ENCODE measurements at places on chromosomes 4 and X.
A peak's percentile ranks its signal among the peaks of the same experiment; 100 is the strongest.

DNA sequence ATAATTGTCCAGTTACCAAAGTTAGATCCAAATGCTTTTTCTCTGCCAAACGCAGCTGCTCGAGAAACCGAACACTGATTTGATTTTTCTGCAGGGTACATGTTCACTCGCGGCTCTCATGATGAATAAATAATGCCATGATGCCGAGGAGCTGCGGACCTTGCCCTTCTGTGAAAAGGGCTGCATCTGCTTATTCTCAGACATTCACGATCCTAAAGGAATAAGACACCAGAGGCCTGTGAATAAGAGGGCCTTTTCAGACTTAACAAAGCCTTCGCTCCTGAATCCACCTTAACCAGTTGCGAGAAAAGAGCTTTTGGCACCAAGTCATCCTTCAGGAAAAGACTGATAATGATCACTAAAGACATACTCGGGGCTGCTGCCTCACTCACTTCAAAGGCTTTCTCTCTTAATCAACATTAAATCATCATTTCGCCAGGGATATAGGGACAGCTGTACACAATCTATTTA is 147.5 kb downstream of the FBXO8 start:
- peak; percentile 57 for DNase-seq
- no peaks in the 10 kb centered on the region for H3K27me3 ChIP-seq
- H3K4me1 ChIP-seq: peaks cover 38% of the 10 kb centered on the region
- H3K4me3 ChIP-seq: peak overlapping the region; percentile 42
- H3K36me3 ChIP-seq: no peaks in the 10 kb centered on the region

- peak overlapping the region; percentile 49 for H3K4me3 ChIP-seq
- no peak overlapping the region for H3K27ac ChIP-seq
- peaks cover 9% of the 10 kb centered on the region for H3K27me3 ChIP-seq
- DNase-seq: no peak
- 0 out of 2 replicates have a peak, but pooled peaks cover 4% of the 10 kb centered on the region for H3K4me1 ChIP-seq
- peaks cover 3% of the 10 kb centered on the region for H3K36me3 ChIP-seq
Observed at GRCh38 chrX:47649271-47649670, 1.1 kb downstream of the ELK1 start.

DNA sequence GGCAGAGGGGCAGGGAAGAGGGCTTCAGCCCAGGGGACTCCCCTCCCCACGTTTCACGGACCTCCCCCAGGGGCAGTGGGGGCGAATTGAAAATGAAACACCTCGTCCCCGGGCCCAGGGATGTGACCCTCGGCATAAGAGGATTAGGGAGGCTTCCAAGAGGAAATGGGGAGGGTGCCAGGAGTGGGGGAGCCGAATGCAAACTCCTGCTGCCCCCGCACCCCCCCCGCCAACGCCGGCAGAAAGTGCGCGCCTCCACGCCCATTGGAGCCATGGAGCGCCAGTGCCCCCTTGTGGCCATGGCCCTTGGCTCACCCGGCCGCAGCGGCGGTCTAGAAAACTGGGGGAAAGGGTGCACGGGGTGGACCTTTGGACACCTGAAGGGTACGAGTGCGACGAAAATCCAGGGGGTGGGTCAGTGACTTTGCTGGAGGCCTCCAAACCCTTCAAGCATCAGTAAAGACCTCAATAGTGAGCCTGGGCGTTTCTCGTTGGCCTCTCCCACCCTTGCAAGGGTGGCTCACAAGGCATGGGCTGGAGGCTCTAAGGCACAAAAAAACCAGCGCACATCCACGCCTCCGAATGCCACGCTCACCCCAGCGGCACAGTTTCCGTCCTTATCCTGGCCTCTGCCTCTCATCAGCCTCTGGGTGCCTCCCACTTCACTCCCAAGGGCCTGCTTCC is 120.8 kb upstream of the PJA1 start:
- peak; percentile 87 for DNase-seq
- no peak overlapping the region for H3K27ac ChIP-seq
- H3K4me3 ChIP-seq: peak overlapping the region; percentile 41
- no peaks in the 10 kb centered on the region for H3K36me3 ChIP-seq
- no peaks in the 10 kb centered on the region for H3K4me1 ChIP-seq
- peaks cover 10% of the 10 kb centered on the region for H3K27me3 ChIP-seq

DNA sequence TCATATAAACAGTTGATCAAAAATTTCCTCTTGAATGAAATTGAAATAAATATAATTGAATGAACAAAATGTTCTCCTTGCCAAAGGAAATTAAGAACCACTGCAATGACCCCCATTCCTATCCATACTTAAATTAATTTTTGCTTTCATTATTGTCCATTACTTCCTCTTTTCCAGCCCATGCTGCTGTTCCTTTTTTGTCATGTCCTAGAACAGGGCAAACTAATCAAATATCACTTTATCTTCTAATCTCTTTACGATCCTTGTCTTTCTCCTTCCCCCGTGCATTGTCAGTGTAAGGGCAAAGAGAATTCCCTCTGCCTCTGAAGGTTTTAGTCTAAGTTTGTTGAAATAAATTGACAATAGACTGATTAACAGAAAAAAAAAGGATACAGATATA is 203.0 kb downstream of the CENPC start:
- H3K27me3 ChIP-seq: no peaks in the 10 kb centered on the region
- H3K4me1 ChIP-seq: no peaks in the 10 kb centered on the region
- H3K4me3 ChIP-seq: no peak overlapping the region
- no peak for DNase-seq
- H3K27ac ChIP-seq: no peak overlapping the region

DNA sequence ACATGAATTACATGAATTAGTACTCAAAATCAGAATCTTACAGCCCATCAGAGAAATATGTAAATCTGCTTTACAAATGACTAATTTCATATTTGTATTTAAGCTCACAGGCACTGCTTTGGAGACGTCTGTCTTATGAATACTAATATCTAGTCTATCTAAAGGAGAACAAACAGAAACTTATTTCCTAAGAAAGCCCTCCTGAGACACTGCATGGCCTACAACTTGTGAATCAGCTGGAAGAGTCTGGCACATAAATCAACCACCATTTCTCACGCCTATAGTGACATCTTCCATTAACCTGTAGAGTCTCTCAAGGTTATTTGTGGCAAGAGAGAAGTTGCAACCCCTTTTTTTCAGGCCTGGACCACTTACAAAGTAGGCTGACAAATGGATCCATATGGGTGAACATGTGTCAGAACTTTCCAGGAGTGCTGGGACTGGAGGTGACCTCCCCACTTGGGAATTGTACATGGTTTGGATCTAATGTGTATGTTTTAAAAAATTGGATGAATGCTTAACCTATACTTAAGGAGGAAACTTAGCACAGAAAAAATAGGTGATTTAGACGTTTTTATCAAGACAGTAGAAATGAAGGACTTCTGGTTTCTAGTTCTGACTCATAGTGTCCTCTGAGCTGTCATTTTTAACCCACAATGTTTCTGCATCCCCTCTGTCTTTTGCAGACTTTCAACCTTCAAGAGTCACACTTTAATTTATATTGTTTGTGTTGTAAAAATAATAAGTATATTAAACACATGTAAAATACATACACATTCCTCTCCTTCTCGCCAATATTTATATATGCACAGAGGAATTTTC is 83.2 kb upstream of the ARHGAP24 start:
- no peaks in the 10 kb centered on the region for H3K27me3 ChIP-seq
- H3K4me3 ChIP-seq: no peak overlapping the region
- no peaks in the 10 kb centered on the region for H3K36me3 ChIP-seq
- no peak overlapping the region for H3K27ac ChIP-seq
- no peak for DNase-seq
- no peaks in the 10 kb centered on the region for H3K4me1 ChIP-seq

DNA sequence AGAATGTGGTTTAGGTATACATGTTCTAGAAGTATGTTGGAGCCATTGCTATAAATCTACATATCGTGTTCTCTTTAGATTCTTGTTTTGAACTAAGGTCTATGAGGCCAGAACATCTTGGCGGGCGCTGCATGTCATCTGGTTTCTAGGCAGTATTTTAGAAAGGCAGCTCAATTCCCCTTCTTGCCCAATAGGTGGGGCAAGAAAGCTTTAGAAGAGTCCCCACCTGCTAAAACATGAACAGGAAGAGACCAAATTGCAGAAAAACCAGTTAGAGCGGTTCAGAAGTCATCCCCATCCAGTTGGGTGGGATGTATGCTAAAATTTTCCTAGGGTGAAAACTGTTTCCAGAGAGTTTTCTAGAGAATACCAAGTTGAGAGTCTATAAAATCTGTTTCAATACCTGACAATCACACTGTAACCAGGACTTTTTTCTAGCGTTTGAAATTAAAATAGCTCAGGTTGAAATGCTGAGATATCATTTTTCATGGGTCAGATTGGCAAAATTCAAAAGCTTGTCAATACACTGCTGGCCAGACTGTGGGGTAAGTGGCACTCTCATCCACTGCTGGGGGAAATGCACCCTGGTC is 17.5 kb upstream of the SH3KBP1 start:
- no peaks in the 10 kb centered on the region for H3K4me1 ChIP-seq
- H3K27me3 ChIP-seq: peaks cover 8% of the 10 kb centered on the region
- H3K4me3 ChIP-seq: no peak overlapping the region
- no peaks in the 10 kb centered on the region for H3K36me3 ChIP-seq

DNA sequence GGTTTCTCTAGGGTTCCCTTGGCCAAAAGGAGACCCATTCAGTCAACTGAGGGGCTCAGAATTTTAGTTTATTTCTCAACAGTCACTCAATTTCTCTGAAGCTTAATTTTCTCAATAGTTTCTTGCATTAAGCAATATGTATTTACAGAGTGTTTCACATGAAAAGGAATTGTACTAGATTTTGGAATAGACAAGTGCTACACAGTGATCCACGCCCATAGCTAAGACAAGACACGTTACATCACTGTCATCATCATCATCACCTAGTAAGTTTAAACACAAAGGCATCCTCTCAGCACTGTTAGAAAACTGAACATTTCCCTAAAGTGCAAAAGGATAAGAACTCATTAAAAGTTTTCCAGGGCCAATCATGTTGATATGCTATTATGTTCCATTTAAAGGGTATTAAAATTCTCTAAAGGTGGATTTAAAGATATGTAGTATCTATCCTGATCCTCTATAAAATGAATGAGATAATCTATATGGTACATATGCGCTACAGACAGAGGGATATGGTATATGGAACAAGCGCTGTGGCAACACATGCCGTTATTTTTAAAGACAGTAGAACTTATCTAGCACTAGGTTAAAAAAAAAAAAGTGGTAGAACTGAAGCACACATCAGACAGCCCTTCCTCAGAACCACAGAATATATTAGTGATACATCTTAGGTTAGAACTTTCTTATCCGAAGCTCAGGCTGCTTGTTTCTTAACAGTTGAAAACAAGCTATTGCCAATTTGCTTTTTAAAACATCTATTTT is 12.1 kb downstream of the PPA2 start:
- no peak overlapping the region for H3K27ac ChIP-seq
- DNase-seq: no peak
- H3K27me3 ChIP-seq: no peaks in the 10 kb centered on the region
- peaks cover 15% of the 10 kb centered on the region for H3K36me3 ChIP-seq

DNA sequence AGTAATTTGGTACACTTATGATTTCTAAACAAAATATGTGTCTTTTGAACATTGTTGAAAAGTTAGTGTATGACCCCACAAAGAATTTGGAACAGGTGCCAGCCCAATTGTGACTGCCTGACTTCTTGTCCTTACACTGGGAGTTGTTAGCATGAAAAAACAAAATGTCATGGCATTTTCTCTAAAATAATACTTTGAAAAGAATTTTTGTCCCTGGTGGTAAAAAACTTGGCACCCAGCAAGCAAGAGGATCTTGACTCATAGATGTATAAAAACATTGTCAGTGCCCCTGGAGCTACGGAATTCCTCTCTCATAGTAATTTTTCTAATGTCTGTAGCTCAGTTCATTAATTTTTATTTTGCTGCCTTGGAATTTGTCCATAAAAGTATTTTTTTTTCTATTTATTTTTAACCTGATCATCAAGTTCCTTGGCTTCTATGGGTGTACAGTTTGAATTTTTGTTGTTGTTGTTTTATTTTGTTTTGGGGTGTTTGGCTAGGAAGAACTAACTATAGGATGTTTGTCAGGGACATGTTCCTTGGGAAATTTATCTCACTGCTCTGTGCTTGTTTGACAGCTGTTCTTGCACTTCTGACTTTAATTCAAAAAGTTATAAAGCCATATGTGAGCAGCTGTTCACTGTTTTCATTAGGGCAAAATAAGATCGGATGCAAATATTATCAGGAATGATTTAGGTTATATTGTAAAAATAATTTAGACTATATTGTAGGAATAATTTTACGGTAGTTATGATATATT is 95.4 kb upstream of the NUDT6 start:
- H3K36me3 ChIP-seq: no peaks in the 10 kb centered on the region
- no peak overlapping the region for H3K4me3 ChIP-seq
- H3K27me3 ChIP-seq: no peaks in the 10 kb centered on the region
- H3K27ac ChIP-seq: peak overlapping the region; percentile 74

DNA sequence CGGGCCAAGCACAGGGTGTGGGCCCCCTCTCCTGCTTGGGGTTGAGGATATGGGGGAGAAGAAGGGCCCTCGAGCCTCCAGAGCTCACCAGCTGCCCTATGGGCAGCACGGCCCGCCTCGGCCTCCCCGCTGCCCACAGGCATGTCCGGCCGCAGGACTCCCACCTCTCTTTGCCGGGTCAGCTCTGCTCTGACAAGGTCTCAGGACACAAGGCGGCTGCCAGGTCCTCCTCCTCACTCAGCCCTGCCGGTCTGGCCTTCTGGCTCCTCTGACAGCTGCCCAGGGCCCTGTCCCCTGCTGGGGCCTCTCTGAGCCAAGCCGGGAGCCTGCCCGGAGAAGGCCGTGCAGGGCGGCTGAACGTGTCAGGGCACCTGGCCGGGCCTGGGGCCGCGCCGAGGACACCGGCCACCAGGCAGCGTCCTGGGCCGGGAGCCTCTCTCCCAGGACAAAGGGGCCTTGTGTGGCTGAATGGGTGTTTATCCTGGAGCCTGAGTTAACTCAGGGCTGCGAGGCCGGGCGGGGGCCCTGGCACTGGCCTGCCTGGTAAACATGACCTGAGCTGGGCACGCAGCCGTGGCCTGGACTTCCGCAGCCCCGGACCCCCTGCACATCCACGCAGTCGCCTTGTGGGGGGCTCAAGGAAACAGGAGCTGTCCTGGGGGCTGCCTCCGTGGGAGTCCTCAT is 25.7 kb downstream of the TACC3 start:
- H3K27ac ChIP-seq: no peak overlapping the region
- no peak for DNase-seq
- H3K4me3 ChIP-seq: no peak overlapping the region
- H3K27me3 ChIP-seq: no peaks in the 10 kb centered on the region
- peaks cover 7% of the 10 kb centered on the region for H3K4me1 ChIP-seq

- H3K36me3 ChIP-seq: no peaks in the 10 kb centered on the region
- no peak overlapping the region for H3K4me3 ChIP-seq
- peaks cover 13% of the 10 kb centered on the region for H3K4me1 ChIP-seq
- H3K27me3 ChIP-seq: no peaks in the 10 kb centered on the region
- H3K27ac ChIP-seq: no peak overlapping the region
Observed at GRCh38 chr4:42638321-42638720, 18.6 kb downstream of the ATP8A1 start.

- H3K36me3 ChIP-seq: peaks cover 8% of the 10 kb centered on the region
- H3K4me1 ChIP-seq: no peaks in the 10 kb centered on the region
- H3K27me3 ChIP-seq: no peaks in the 10 kb centered on the region
Observed at GRCh38 chr4:182878633-182879495, 38.3 kb downstream of the DCTD start.

Data from SK-N-SH (cell line).